ENCODE measurements at places on chromosomes 4 and X. TPM values are rescaled to one million over a fixed set of nuclear protein-coding genes. Genes with fewer than 3 reads are reported as not detected.
A peak's percentile ranks its signal among the peaks of the same experiment; 100 is the strongest.

DNA sequence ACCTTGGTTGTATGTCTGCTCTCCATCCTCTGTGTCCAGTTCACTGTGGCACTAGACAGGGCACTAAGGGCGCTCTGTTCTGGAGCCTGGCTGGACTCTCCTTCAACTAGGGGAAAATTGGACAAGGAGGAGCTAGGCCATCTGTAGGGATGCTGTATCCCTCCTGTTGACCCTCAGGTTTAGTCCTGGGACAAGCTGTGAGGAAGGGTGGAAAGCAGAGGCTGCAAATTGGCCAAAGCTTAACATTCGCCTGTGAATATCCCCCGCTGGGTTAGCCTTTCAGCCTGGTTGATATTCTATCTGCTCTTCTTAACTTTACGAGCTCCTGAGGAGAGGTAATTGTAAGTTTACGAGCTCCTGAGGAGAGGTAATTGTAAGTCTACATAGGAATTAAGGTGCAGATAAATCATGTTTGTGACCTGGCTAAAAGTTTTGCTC lies 64.4 kb upstream of the ENPEP start:
- DNase-seq, result no peak

DNA sequence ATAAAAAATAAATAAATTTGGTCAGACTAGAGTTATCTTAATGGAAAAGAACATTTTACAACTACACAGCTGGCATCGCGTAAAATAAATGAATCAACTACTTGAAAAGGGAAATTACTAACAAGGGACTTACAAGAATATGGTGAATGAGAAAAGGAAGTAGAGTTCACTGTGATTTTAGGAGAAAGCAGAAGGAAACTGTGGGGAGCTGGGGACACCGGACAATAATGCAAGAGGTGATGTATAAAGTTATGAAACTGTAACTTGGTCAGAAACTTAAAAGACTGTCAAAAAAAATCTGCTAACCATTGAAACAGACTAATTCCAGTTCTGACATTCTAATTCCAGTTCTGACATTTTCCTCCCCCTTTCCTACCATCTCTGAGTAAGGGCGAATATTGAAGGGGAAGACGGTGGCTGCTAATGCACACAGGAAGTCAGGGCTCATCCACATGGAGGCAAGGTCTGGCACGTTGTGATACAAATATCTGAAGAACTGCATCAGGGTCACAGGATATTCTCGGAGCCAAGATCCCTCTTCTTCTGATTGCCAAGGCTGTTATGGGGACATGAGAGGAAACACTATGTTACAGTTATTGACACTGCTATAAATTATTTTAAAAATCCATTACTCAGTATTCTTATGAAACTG lies 170.5 kb downstream of the CDS1 start:
- no peak for DNase-seq

DNA sequence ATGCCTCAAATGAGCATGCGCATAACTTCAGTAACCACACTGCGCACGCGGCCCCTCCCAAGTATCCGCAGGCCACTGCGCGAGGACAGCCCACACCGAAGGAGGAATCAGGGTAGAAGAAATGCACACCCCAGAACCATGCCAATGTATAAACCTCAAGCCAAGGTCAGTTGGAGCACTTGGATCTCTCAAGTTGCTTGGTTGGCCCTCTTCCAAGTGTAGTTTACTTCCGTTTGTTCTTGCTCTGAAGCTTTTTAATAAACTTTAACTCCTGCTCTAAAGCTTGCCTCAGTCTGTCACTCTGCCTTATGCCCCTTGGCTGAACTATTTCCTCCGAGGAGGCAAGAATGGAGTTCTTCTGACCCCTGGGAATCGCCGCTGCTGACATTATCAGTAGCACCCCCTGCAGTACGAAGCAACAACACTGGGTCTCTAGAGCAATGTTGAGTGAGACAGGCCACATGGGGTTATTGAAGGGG lies 22.0 kb upstream of the SPINK2 start:
- DNase-seq, result no peak

Gene IBSP
- total RNA-seq, result not detected

DNA sequence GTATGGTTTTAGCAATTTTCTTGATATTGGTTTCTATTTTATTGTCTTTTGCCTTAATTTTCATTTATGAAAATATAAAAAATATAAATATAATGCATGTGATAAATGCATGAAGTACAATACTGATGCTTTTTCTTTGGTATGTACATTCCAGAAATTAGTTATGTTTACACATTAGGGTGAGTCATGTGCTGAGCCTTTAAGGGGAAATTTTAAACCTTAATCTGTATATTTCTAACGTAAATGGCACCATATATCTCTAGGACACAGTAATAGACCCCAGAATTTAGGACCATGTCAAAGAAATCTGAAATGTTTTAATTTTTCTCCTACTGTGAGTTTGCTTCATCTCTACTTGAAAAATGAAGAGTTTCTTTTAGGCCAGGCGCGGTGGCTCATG lies 117.8 kb upstream of the SPRY1 start:
- no peak for DNase-seq

Gene AMOT
- 2.7 TPM for total RNA-seq

- no peak for DNase-seq
These were observed 26.0 kb downstream of the ZNF81 start for GRCh38 chrX:47862680-47863079.

Gene COL4A5
- total RNA-seq, result 6.3 TPM

Gene NEK1
- total RNA-seq, result 2.4 TPM

- no peak for DNase-seq
These were observed 66.6 kb upstream of the IQSEC2 start for GRCh38 chrX:53347948-53348347.

Gene DMD
- total RNA-seq, result 11.5 TPM

DNA sequence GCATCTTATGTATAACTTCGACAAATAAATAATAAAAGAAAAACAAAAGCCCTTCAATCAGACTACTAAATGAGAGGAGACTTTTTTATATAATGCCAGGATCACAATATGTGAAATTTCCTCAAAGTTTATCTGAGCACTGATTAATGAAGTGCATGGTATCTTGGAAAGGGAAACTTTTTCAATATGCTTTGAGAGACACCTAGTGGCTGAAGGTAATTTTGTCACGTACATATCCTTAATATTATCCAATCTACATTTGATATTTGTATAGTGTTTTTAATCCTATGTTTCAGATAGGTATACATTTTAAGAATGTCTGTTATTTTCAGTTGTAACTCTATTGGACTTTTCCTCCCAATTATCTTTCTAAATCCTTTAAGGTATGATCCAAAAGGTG lies 146.8 kb downstream of the KLHL4 start:
- DNase-seq, result no peak

Gene SAGE1
- not detected for total RNA-seq

Gene ETNPPL
- not detected for total RNA-seq

GRCh38 chr4:3302173-3302785 lies 9.5 kb downstream of the RGS12 start:
- DNase-seq, result peak; percentile 45
